CD4-positive, alpha-beta T cell treated with Interleukin-17A for 1 hour (primary cell): ENCODE measurements at places on chromosomes 2 and 18.

- DNase-seq = no peak
Measured at GRCh38 chr2:10006236-10007161, 36.9 kb upstream of the KLF11 start.

DNA sequence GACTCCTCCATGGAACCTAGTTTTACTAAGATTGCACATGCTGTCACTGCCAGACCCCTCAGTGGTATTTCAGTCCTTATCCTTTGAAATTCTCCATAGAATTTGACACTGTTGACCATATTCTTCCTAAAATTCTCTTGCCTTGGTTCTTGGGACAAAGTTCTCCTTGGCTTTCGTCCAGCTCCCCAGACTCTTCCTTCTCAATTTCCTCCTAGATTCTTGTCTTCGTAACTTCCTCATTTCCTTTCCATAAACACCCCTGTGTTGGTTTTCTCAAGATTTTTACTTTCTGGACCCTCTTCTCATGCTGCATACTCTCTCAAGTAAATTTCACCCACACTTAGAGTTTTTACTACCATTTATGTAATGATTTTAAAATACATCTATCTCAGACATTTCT is 96.6 kb upstream of the TWSG1 start:
- no peak for DNase-seq

DNA sequence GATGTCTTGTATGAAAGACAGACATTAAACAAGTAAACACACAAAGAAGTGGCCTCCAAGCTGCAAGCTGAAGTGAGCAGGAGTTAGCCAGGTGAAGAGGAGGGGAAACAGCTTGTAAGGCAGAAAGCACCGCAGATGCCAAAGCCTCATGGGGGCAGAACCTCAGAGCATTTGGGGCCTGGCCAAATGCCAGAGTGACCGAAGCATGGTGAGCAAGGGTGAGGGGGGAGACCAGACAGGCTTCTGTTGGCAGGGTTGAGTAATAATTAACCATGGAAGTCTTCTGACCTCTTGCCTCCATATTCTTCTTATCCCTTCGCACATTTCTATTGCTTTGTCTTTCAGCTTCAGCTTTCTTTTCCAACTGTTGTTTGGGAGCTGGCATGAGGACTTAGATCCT is 5.6 kb downstream of the QPCT start:
- no peak for DNase-seq

GRCh38 chr2:181378491-181378890 is 78.7 kb upstream of the ITGA4 start:
- no peak for DNase-seq

GRCh38 chr18:49251451-49251850 is 209.0 kb downstream of the DYM start:
- DNase-seq = no peak

DNA sequence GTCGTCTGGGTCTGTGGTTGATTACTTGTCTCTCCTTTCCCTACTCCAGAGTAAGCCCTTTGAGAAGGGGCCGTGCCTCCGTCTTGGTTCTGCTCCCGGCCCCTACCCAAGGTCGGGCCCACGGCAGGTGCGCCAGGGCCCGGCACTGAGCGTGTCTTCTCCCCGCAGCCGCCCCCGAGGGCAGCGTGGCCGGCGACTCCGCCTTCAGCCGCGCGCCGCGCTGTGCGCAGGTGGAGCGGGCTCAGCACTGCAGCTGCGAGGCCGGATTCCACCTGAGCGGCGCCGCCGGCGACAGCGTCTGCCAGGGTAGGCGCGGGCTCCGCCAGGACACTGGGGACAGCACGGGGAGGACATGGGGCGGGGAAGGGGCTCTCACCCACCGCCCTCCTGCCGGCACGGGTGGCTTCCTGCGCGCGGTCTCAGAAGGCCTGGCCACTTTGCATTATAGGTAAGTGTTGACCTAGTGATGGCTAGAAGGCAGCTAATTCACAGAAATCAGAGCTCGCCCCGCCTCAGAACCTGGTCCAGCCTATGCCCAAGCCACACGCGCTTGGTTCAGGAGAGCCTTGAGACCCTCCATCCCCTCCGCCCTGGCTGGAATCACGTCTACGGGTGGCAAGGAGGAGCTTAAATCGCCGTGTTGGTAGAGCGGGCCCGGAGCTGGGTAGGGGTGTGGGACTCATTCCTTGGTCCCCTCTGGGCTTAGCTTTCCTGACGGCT is 43.5 kb downstream of the FBLN7 start:
- DNase-seq = peak; percentile 72

GRCh38 chr2:60337142-60337497 is 216.3 kb downstream of the BCL11A start:
- DNase-seq = no peak

DNA sequence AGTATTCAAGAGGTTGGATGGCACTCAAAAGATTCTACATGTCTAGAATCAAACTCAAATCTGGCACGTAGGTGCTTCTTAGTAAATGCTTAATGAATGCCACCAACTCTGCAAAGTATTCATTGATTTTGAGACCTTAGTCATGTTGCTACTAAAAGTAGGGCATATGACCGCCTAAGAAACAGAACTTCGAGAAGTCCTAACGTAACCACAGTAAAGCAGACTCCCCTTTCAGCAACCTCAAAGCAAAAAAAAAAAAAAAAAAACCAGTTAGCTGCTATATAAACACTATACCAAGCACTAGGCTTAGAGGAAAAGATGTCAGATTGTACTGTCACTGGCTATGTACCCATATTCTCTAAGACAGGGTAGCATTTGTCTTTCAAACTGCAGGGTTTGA is 33.9 kb downstream of the PTCD3 start:
- no peak for DNase-seq

DNA sequence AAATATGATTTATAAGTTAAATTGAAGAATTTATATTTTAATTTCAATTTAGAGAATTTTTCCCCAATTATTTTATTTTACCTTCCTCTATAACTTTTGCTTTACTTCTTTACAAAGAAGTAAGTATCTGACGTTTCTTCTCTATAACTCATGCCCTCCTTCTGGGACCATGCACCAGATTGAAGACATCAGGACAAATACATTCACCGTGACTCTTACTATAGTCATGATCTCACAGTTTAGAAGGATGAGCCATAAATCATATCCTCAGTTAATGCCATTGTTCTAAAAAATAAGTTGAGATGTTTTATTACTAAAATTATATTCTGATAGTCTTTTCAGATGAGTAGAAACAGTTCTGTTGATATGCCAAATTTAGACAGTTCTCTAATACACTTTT is 279.3 kb downstream of the TMX3 start:
- no peak for DNase-seq

- DNase-seq = no peak
Measured at GRCh38 chr2:179193759-179194394, 70.8 kb downstream of the SESTD1 start.

DNA sequence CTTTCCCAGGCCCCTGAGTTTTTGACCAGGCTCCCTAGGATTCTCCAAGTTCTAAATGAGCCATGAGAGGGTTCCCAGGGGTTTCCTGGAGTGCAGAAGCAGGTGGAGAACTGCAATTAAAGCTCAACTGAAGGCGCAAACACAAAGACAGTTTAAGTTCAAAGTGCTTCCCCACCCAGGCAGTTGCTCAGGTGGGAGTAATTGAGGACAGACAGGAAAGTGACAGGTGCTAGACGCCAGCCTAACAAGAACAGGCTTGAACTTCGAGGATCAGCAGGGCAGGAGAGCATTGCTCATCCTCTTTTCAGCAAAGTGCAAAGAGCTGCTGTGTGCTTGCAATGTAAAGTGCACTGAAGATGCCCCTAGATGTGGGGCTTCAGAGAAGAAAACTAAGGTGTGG is 77.2 kb upstream of the ST8SIA3 start:
- DNase-seq = no peak
